Activated CD4-positive, alpha-beta T cell treated with anti-CD3 and anti-CD28 coated beads for 36 hours (primary cell): ENCODE measurements at places on chromosomes 7 and 10. TPM values are rescaled to one million over a fixed set of nuclear protein-coding genes. Genes with fewer than 3 reads are reported as not detected.

GRCh38 chr7:69714886-69715576 lies 116.8 kb downstream of the AUTS2 start:
- no peak for DNase-seq

DNA sequence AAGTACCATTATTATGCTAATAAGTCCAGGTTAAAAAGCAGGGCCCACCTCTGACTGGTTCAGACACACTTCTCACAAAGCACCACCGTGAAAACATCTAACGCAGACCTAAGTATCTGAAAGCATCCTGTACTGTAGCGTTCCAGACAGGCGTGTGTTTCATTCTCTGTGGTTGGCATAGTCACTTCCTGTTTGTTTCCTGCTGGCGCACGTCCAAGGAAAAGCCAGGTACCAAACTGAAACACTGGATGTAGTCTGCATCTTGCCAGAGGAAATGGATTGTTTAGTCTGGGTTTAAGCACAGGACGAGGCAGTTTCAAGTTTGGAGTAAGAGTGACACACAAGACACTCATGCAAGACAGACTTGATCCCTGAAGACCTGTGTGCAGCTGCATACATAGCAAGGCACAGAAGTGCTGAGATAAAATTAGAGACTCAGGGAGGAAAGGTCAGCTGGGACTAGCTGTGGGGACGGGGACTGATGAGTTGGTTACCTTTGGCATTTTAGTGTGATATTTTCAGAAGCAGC lies 23.3 kb downstream of the BPGM start:
- peak; percentile 83 for DNase-seq

DNA sequence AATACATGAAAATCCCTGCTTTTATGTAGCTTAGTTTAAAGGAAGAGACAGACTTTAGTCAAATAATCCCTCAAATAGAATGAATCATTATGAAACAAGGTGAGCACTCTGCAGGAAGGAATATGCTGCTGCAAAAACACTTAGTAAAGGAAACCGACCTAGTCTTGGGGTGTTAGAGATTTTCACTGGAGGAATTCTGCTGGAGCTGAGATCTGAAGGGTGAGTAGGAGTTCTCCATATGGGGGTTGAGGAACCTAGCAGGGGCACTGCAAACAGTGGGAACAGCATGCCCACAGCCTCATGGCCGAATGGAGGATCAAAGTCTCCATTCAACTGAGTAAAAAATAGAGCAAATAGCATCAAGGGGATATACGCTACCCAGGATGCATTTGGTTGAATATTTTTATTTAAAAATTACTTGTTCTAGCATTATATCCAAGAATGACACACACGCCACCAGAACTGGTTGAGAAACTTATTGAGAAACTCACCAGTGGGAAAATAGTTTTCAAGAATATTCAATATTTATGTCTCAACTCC lies 3.5 kb downstream of the ITIH2 start:
- no peak for DNase-seq

GRCh38 chr10:78188446-78188845 lies 154.8 kb downstream of the RPS24 start:
- no peak for DNase-seq

DNA sequence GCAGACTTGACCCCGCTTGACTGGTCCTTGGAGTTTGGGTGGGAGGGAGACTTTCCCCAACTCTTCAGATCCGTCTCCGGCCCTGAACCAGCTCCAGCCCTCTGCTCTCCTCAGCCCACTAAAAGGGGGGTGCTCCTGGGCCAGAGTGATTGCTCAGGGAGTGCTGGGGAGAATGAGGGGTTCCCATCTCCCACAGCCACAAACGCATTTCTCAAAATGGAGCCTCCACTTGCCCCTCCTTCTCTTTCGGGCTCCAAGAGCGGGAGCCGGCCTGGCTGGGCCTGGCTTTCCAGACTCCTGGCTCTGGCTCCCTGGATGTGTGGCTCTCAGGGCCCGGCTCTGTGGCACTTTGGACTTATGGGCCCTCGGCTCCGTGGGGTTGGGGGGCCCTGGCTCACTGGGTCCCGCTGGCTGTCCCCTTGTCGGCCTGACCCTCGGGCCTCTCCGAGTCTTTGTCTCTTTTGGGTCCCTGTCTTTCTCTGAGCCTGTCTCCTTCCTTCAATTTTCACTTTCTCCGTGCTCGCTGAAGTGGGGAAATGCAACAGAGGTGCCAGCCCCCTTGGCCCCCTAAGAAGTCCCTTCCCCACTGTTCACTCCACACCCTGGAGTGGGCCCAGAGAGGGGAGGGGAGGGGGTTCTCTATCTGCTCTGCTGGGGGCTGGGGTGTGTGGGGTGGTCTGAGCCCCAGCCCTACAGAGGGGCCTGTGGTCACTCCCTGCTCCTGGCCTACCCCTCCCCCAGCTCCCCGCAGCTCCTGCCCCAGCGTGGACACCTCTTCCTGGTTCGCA lies 713 bp downstream of the LZTS2 start:
- DNase-seq, result no peak

DNA sequence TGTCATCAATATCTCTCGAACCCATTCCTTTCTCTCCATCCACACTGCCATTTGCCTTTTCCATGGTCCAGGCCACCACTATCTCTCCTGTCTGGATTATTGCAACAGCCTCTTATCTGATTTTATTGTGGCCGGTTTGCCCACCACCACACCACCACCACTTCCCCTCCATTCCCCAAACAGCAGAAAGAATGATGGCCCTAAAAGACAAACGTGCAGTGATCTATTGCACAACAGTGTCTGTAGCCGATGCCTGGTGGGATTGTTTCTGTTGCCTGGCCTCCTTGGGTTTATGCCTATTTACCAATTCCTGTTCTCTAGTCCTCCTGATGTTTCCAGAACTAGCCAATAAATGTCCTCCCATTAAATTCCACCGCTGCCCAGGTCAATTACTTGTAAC lies 10.2 kb upstream of the ST8SIA6 start:
- DNase-seq, result no peak

DNA sequence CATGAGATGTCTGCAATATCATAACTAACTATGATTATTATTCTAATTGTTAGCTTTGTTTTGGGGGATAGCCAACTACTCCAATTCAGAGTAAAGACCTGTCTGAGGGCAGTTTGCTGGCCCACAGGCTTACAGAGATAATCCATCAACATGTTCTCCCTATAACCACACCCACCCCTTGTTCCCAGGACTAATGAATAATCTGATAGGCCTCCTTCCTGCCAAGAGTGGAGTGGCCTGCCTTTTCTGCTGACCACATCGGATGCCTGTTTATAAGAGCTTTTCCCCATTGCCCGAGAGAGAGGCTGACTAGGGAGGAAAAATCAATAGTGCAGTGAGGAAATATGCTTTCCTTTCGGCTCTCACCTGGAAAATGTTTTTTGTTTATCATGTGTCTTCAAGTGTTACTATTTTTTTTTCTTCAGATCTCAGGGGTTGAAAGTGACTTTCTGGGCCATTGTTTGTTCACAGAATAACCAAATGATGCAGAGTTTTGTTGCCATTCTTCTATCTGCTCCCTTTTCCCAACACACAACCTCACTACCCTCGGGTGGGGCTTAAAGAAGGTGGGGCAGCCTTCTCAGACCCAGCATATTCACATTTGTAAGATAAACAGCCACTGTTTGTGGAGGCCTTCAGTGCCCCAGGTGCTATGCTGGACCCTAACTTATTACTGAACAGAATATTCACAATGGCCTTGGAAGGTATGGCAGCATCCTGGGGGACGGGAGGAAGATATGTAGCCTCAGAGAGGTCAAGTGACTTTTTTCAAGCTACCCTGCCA lies 38.4 kb downstream of the PLPP4 start:
- no peak for DNase-seq

DNA sequence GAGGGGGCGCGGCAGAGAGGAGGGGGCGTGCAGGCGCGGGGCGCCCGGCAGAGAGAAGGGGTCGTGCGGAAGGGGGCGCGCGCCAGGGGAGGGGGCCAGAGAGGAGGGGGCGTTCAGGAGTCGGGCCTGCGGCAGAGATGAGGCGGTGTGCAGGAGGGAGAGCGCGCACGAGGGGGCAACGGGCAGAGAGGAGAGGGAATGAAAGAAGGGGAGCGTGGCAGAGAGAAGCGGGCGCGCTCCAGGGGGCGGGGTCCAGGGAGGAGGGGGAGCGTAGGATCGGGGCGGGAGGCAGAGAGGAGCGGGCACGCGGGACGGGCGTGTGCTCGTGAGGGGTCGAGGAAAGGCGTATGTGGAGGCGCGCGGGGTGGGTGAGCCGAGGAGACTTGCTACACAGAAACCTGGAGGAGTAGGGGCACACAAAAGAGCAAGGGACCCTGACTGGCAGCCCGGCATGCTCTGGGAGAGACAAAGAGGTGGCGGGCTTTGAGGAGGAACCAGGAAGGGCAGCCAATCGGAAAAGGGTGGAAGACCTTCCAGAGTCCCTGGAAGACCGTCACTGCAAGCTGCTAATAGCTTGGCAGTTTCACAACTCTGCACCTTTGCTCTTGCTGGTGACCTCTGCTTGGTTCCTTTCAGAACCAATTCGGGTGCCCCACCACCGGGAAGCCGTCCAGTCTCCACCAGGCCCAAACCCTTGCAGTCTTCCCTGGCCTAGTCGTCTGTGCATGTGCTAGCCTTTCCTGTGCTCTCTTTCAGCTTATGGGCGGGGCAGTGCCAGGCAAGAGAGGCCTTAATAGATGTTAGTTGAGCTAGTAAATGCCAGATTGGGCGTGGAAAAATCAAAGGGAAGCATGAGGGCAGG lies 639 bp downstream of the DYDC2 start:
- DNase-seq, result peak; percentile 41

GRCh38 chr7:100819586-100819985 lies 7.7 kb downstream of the EPHB4 start:
- DNase-seq, result no peak

- DNase-seq, result no peak
Measured at GRCh38 chr7:128037880-128038619, 6.8 kb upstream of the LRRC4 start.

GRCh38 chr10:10164848-10165247 lies 852.8 kb upstream of the CELF2 start:
- no peak for DNase-seq

GRCh38 chr10:91115618-91116390 lies 104.7 kb upstream of the PCGF5 start:
- no peak for DNase-seq

DNA sequence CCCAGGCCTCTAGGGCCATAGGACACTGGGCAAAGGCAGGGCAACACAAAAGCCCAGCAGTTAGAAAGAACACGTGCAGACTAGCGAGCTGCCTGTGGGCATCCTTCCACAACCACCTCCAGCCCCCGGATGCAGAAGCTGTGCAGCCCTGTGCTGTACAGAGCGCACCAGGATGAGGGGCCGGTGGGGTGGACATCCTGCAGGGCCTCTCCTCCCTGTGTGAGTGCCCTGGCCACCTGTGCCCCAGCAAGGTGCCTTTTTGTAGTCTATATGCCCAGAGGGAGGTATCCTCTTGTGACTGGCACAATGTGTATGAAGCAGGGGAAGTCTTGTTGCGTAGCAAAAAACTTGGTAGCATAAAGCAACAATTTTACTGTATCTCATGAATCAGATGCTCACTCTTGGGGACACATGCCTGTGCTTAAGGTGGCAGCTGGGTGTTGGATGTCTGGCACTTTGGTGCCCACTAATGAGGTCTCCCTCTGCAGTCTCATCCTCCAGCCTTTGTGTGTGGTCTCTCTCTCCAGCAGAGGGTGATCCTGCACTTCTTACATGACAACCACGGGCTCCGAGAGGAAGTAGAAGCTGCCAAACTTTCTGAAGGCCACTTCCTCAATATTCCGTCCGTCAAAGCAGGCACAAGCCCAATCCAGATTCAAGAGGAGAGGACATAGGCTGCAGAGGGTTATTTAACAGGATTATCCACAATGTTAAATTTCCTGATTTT lies 8.7 kb downstream of the NCAPG2 start:
- DNase-seq, result peak; percentile 28

Gene HILPDA
- total RNA-seq, result 227 TPM

Gene EIF3A
- 150 TPM for total RNA-seq

Gene TAS2R41
- not detected for total RNA-seq
